Stromal cell of bone marrow (primary cell): ENCODE measurements at places on chromosomes 12 and 14.

DNA sequence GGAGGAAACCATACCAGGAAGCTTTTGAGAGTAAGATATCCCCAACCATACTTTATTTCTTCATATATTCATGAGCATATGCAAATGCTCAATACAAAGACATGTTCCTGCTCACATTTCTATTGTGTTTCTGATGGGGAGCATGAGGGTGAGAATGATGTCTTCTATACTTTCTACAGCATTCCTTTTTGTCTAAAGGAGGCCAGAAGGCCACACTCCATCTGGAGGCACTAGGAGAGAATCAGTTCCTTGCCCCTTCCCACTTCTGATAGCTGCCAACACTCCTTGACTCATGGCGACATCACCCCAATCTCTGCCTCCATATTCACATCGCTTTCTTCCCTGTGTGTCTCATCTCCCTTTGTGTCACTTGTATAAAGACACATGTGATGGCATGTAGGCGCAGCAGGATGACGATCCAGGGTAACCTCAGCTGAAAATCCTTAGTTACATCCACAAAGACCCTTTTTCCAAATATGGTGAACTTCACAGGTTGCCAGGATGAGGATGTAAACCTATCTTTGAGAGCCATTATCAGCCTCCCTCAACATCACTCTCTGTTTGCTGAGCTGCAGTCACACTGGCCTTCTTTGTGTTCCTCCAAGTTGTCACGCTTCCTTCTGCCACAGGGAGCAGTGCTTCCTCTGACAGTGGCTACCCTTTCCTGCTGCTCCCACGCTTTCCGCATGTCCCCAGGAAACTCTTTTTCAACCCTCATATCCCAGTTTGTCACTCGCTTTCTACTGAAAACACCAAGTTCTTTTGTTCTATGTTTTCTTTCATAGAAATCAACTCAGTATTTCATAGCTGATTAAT, 96.9 kb downstream of the STXBP6 start:
- DNase-seq, result no peak

GRCh38 chr12:99267038-99267437, 380.5 kb upstream of the GARIN6 start:
- no peak for DNase-seq

- no peak for DNase-seq
Measured at GRCh38 chr14:67963960-67964812, 144.6 kb downstream of the RAD51B start.

DNA sequence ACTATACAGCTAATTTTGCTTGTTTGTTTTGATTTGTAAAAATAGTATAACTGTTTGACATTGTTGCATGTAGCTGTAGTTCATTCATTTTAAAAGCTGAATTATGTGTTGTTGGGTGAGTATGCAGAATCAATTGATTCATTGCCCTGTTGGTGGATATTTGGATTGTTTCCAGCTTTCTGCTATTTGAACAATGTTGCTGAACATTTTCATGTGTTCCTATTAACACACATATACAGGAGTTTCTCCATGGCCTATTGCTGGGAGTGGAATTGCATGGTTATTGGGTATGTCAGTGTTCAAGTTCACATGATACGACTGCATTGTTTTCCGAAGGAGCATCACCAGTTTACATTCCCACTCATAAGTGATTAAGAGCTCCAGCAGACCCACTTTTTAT, 75.3 kb downstream of the SRGAP1 start:
- DNase-seq, result no peak

DNA sequence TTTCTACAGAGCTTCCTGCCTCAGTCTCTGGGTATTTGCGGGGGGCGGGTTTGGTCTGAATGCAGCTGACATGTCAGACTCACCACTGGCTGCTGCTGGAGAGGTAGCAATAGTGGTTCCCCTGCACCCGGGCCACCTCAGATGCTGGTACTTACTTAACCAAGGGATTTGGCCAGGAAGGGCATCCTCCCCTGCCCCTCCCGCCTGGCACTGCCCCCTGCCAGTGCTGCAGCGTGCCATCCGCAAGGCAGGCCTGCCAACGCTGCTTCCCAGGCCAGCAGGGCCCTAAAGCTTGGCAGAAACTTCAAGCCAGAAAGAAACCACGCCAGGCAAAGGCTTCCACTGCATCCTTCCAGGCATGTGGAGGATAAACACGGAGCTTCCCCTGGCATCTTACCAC, 22.1 kb downstream of the RAB35 start:
- DNase-seq, result no peak

GRCh38 chr12:116395396-116395795, 117.9 kb upstream of the MED13L start:
- peak; percentile 45 for DNase-seq

DNA sequence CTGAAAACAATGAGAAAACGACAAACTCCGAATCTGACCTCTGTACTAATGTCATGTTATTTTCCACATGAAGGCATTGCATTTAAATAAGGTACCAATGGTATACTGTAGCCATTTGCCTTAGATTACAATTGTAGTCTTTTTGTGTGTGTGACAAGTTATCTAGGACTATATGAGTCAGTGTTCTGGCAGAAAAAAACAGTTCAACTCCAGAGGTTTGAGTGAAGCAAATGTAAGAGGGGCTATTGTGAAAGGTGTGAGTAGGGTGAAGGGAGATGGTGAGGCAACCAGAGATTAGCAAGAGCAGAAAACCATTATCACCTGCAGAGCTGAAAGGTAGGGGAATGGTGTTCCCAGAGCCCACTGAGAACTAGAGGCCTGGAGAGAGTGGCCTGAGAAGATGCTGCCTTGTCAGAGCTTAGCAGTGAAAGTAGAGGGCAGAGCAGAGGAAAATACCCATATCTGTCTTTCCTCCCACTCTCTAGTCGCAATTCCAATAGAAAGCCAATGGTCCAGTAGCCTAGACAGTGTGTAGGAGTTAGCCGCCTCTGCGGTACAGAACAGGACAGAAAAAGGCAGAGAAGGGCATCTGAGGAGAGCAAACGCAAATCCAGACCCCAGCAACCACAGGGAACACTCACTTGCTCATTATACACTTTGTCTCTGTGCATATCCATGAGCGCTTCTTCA, 112.2 kb downstream of the DYRK2 start:
- no peak for DNase-seq

DNA sequence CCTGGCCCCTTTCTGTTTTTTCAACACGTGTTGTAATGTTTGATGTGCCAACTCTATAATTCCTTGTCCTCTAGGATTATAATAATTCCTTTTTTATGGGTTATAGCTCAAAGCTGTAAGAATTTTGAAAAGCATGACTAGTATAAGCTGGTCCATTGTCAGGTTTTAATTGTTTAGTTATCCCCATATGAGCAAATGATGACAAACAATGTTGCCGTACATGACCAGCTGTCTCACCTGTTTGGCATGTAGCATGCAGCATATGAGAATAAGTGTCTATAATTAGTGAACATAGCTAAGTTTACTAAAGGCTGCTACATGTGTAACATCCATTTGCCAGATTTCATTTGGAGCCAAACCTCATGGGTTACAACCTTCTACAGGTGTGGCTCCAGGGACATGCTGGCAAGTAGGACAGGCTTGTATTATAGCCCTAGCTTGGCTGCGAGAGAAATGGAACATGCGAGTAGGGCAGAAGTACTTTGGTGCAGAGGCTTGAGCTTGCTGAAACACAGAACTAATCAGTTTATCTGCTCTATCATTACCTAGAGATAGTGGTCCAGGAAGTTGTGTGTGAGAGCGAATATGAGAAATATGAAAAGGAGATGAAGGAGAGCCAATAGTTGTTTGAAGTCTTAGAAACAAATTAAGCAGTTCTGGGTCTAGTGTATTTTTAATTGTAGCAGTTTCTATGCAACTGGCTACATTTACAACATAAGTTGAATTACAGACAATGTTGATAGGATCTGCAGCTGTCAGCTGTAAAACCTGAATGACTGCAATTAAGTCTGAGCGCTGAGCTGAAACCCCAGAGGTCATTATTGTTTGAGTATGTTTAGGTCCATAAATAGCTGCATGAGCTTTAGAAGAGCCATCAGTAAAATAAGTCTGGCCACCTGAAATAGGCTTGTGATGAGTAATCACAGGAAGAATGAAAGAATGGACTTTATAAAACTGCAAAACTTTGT, 22.6 kb upstream of the MAPKAPK5 start:
- no peak for DNase-seq

- no peak for DNase-seq
Measured at GRCh38 chr14:61452452-61452851, 131.1 kb downstream of the PRKCH start.

DNA sequence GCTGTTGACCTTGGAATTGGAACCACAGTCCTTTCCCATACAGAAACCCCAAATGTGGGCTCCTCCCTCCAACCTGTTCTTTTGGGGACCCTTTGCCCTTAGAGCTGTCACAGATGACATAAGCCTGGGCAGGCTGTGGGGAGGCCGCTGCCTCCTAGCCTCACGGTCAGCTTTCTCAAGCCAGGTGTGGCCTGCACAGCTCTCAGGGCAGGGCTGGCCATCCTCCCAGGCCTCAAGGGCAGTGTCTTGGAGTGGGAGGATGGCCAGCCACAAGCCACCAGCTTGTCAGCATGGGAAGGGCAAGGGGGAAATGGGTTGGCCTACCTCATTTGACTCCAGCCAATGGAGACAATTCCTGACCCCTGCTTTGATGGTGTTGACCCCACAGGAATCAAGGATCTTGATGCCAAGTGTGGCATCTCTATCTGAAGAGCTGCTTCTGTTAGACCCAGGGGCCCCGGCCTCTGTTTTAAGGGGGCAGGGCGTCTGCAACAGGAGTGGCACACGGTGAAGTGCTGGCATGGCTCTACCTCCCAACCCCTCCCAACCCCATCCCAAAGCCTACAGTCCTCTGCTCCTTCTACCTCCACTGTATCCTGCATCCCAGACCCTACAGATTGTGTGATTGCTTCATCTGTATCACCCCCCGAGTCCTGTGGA, 11.5 kb downstream of the CBLN3 start:
- DNase-seq, result no peak

DNA sequence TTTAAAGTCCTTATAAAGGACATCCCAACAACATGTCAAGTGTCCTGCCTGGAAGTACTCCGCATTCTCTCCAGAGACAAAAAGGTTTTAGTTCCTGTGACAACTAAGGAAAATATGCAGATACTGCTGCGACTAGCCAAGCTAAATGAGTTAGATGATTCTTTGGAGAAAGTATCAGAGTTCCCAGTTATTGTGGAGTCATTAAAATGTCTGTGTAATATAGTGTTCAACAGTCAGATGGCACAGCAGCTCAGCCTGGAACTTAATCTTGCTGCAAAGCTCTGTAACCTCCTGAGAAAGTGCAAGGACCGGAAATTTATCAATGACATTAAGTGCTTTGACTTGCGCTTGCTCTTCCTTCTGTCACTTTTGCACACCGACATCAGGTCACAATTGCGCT, 40.2 kb downstream of the RIC8B start:
- peak; percentile 0 for DNase-seq

DNA sequence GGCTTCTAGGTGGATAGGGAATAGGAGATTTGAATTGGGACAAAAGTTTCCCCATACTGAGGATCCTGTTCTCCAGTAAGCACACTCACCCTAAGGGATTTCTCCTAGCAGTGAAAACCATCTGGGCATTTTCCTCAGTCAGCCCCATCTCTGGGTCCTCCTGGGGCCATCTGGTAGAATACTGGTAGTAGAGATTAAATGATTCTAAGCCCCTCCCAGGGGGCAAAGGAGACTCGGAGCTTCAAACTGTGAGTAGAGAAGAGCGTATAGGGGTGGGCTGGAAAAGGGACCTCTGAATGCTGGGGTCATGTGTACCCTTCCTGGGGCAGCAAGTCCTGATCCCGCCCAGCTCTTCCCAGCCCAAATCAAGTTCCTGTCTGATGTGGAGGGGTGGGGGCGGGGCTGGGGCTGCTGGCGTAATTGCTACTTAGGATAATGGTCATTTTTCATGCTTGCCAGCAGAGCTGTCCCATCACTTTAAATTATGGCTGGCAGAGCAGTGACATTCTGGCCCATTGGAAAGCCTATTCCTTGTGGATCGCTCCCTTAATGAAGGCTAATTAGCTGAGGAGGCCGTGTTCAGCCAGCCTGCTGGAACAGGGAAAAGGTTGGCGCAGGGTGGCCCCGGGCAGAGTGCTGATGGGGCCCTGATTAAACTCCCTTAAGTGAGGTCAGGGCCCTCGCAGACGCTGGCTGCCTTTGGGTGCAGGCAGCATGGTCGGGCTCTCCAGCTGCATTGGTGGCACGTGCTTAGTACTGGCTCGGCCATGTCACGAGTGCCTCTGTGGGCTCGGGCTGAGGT, 127.8 kb downstream of the TSPAN9 start:
- DNase-seq, result no peak

DNA sequence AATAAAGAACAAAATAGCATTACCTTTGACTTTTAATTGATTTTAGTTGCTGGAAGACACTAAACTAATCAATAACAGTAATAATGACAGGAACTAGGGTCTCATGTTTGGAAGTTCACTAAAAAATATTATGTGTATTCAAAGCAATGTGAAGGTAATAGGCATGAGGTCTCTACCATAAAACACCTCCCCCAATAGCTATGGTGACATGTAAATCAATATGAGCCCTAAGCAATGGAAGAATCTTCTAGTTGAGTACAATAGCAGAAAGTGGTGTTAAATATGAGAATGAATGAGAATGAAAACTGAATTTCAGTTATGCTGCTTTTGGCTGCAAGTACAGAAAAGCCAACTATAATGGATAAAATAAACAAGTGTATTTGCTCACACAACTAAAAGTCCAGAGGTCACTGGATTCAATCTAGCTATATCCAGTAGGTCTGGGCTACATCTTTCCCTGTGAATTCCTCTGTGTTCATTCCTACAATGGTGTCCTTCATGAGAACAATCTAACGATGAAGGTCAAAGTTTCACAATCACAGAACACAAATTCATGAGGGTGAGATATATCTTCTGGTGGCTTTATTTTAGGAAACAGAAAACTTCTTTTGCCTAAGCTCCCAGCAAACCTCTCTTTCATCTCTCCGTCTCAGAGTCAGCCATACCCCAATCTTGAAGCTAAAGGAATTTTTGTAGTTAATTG, 728.0 kb downstream of the FSCB start:
- DNase-seq, result no peak

DNA sequence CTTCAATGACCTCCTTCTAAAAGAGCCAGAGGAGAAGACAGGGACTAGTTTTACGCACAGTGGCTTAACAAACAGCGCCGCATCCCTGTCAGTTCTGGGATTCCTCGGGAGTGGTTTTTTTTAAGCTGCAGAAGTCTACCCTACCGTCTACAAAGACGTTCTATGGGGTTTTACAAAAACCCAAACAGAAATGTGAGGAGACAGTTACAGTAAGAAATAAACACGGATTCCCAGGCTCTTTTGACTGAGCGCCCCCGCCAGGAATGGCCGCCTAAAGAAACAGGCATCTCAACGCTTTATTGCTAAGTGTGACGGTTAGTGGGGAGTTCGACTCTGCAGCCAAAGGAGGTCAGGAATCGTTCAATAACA, 484 bp downstream of the ALKBH1 start:
- DNase-seq, result peak; percentile 40

DNA sequence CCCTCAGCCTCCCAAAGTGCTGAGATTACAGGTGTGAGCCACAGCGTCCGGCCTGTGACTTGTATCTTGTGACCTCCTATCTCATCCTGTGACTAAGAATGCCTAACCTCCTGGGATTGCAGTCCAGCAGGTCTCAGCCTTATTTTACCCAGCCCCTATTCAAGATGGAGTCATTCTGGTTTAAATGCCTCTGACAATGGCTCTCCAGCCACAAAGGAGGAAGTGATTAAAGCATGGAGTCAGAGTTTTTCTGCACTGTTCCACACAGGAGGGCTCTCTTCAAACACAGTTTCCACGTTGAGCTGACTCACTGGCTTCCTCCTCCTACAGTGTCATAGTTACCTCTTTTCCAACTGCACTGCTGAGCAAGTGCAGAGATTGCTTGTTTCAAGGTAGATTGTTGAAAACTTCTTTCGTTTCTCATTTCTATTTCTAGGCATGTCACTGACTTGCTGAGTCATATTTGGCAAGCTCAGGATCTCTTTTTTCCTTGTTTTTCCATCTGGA, 383.8 kb downstream of the PCNX1 start:
- DNase-seq, result peak; percentile 57
